ENCODE measurements at places on chromosomes 7 and 10.

DNA sequence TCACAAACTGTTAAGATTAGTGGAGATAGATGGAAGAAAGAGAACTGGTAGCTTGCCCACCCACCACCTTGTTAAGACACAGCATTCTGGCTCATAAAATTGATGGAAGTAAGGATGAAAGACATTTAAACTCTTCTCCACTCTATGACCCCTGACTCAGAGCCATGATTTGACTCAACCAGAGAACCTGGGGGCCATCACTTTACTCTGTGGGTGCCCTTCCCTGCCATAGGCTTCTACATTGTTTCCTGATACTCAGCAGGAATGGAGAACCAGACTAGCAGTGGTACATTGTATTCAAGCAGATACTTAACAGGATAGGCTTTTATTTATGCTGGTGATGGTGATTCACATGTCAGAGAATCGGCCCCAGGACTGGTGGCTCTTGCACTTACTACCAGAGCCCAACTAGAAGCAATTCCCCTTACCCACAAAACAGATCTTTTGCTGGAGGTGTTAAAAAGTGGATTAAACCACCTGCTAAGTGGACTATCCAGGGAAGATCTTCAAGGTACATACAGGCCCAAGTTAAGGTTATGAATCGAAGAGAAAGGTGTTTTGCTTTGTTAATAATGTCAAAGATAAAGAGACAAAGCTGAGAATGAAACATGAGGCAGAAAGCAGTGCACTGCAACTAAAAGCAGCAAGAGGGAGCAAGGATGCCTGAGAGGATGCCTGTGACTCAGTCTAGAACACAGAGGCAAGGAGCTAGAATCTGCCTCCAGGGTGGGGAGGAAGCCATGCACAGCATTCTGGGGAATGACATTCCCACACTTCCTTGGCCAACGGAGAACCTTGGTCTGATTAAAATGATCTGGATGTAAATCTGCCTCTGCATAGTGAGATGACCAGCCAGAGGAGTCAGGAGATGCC lies 36.0 kb upstream of the GLI3 start:
- no peak for DNase-seq

DNA sequence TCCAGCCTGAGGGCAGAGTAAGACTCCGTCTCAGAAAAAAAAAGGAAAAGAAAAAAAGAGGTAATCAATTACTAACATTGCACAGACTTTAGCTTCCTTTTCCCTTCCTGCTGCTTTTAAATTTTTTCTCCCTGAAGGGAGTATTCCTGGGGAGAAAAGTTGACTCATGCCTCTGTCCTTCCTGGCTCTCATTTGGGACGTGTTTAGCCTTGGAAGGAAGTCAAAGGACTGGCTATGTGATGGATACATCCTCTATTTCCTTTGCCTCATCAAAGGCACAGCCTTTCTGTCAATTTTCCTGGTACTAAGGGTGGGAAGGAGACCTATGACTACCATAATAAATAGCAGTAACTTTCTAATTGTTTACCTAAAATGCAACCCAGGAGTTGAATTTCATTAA lies 77.6 kb downstream of the ITGA8 start:
- no peak for DNase-seq

- DNase-seq = no peak
Observed at GRCh38 chr10:107666214-107666613, 501.7 kb upstream of the SORCS1 start.

DNA sequence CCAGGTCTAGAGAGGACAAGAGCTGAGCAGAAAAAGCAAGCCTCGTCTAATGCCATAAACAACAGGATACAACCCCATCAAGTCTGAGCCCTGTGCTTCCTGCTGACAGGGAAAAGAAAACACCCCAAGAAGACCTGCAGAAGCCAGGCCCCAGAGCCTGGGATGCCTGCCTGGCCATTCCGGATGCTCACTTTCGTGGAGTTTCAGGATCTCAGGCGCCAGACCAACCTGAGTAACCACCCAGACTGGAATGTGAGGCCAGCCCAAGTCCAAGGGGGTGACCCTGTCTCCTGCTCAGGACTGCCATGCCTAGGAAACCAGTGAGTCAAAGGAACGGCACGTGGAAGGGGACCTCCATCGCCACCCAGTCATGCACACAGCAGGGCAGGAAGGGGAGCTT lies 74.3 kb downstream of the PLXNA4 start:
- DNase-seq = no peak

DNA sequence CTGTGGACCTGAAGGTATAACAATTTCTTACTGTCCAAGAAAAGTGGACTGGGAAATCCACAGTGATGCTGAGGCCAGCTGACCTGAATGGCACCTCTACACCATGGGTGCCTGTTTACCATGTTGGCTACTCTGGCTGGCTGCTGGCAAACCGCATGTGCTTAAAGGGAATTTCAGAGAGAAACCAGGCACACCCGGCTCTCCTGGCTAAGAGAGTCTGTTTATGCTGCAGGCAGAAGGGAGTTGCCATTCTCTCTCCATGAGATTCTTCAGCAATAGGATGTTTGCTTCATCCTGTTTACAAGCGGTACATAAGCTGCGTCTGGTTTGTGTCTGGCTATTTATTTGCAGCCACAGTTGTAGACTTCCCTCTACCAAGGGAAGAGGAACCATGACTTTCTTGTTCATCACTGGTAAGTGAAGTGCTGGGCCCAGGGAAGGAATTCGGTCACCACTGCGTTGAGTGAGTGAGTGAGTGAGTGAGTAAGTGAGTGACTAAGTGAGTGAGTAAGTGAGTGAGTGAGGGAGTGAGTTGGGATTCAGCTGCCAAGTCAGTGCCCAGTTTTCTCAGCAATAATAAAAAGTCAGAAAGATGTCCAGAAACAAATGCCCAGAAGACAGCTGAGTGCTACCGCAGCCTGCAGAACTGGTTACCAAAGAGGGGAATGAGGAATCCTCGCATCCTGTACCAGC lies 90.4 kb downstream of the COBL start:
- DNase-seq = no peak

- no peak for DNase-seq
Observed at GRCh38 chr7:45435846-45436245, 138.3 kb upstream of the ADCY1 start.

DNA sequence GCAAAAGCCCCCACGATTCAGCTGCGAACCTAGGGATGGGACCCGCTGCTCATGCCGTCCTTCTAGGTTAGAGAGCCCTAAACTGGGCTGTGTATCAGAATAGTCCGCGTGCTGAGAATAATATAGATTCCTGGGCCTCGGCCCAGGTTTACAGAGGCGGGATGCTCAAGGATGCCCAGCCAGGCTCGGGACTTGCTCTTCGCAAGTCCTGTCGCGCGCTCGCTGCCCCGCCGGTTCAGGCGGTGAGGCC lies 266 bp upstream of the STMP1 start:
- DNase-seq = no peak

Measured in GM20000 (cell line).